ENCODE measurements at places on chromosomes 13 and 19.

- peak; percentile 22 for DNase-seq
Observed at GRCh38 chr13:114027826-114028225, 54.0 kb upstream of the C13orf46 start.

- DNase-seq: no peak
Observed at GRCh38 chr19:20453425-20453935, 112.1 kb downstream of the ZNF737 start.

GRCh38 chr19:43300876-43301765, 31.8 kb upstream of the PSG9 start:
- DNase-seq: no peak

GRCh38 chr19:39265321-39265916, 2.8 kb upstream of the IFNL2 start:
- no peak for DNase-seq

DNA sequence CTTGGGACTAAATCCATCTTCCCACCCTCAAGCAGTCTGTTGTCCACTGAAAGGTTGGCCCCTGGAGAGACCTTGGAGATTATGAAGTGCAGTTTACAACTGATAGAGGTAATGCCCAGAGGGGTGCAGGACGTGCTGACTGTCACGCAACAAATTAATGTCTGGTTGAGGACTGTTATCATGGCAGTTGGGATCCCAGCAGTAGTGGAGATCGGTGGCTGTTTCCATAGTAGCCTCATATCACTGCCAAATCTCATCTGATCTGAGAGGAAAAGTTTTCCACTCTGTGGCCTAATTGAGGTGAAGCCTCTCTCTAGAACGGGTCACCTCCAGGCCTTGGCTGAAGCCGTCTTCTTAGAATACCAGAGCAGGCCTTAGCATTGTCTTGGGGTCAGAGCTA, 4.1 kb downstream of the TECR start:
- DNase-seq: no peak

DNA sequence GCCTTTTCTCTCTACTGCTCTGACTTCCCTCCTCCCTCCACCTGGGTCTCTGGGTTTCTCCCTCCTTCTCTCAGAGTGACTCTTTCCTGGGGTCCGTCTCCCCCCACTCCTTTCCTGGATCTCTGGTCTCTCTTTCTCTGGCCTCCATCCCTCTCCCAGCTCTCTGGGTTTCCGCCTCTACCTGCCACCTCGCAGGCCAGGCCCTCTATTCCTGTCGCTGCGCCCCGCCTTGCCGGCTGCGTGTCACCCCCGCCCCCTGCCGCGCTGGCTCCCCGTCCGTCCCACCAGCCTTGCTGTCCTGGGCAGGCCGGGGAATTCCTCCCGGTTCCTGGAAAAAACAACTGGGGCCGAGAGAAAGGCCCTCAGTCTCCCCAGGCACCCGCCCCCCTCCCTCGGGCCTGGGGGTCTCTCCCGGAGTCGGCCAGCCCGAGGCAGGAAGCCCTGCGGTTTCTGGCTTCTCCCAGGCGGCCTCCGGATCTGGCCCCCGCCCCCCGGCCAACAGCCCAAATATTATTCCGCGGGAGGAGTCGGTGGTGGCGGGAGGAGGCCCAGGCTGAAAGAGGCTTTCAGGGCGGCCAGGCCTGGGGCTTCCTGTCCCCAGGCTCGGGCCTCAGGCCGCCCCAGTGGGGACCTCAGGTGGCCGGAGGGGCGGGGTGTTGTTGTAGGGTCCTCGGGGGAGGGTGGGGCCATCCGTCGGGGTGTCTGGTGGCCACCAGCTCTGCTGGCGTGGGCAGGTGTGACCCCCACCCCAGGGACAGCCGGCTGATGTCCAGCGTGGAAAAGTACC, 9.3 kb downstream of the IRF2BP1 start:
- no peak for DNase-seq

GRCh38 chr19:18002347-18002850, 5.6 kb upstream of the ARRDC2 start:
- DNase-seq: no peak

DNA sequence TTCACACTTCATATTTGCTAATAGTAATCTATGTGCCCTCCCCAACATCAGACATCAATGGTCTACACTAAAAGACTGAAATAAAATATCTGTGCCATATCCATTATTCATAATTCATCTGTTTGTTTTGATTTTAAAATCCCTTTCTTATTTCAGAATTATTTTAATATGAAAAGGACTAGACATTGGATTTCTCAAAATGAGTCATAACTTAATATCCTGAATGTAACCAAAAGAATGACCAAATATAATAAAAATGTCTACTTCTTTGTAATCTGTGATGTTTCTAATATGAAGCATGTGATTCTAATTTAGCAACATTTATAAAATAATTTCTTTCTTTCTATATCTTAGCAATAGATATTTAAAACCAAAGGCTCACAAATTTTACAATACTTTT, 64.9 kb downstream of the MZT1 start:
- DNase-seq: no peak

Data from posterior cingulate gyrus (tissue), 11 donors.